ENCODE measurements at places on chromosomes 7 and 10.
A peak's percentile ranks its signal among the peaks of the same experiment; 100 is the strongest.

DNA sequence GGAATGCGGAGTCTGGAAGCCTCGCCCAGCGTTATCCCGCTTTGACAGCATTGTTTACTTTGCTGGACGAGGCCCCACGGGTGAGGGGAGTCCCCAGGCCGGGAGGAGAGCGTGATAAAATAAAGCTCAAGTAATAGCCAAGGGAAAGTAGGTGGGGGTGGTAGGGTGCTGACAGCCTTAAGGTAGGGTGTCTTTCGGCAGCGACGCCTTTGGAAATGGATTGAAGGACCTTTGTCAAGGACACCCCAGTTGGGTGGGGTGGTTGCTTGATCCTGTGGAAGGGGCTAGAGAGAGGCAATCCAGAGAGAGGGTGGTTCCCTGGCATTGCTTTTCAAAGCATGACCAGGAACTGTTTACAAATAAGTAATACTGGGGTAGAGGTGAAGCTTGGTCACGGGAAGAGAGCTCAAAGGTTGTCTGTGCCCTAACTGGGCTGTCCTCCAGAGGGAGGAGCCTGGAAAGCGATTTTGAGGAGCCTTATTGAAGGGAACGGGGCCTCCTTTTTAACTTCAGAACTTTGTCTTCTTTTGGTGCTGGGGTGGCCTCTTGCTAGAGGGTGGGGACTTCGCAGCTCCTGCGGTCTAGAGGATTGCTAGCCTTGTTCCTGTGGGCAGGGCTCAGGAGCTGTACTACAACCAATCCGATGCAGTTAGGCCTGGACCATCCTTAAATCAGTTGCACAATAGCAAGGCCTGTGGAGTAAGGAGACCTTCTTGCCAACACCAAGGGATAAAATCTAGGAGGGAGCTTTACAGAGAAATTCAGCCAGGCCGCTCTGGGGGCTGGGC lies 1.3 kb downstream of the EIF4EBP2 start:
- peak; percentile 50 for DNase-seq

DNA sequence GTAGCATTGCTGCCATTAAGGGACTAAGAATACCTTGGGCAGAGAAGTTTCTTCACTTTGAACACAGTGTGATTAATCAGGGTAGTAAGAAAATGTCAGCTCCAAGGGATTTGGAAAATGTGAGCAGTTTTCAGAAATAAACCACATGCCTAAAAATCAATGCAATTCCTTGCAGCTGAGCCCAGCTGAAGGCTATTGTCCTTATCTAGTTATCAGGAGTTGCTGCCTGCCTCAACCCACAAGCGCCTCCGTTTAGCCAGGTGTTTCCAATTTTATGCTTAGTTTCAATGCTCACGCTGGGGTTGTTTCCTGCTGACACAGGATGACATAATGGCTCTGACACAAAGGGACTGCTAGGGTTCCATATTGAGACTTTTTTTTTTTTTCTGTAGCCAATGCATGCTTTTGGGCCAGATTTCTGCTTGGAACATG lies 132.3 kb upstream of the ANK3 start:
- DNase-seq: no peak

- DNase-seq: no peak
These were observed 103.1 kb upstream of the PARD3 start for GRCh38 chr10:34918060-34918775.

DNA sequence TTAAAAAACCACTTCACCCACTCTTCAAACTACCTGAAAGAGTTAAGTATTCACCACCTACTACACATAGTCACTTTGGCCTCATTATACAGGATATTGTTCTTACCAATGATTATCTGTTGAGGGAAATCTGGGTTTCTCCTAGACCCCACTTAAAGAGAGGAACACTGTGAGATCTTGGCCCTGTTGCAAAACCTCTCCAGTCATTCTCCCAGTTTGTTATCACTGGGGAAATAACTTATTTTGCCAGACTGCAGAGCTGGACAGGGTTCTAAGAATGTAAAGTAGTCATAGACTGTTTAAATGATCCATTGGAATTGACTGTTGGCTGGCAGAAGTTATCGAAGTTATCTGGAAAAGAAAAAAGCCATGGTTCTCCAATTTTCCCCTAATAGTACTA lies 143.8 kb downstream of the HGF start:
- DNase-seq: no peak

DNA sequence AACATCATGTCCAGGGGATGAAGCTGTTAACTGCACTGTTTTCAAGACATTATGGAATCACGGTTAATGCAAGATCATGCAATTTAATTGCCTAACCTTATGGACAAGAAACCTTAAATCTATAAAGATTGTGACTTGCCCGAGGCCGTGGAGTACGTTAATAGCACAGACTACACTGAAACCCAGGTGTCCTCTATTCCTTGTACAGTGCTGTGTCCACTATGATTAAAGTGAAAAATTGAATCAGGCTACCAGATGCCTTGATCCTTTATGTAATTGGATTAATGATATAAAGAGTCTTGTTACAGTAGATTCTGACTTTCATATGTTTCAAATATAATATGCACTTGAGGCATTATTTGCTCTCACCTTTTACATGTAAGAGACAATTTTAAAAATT lies 33.9 kb upstream of the ETV1 start:
- no peak for DNase-seq

Data from CD4-positive, alpha-beta T cell treated with Interferon gamma for 1 hour (primary cell).